ENCODE measurements at places on chromosomes 1 and 21. TPM values are rescaled to one million over a fixed set of nuclear protein-coding genes. Genes with fewer than 3 reads are reported as not detected.
A peak's percentile ranks its signal among the peaks of the same experiment; 100 is the strongest.

DNA sequence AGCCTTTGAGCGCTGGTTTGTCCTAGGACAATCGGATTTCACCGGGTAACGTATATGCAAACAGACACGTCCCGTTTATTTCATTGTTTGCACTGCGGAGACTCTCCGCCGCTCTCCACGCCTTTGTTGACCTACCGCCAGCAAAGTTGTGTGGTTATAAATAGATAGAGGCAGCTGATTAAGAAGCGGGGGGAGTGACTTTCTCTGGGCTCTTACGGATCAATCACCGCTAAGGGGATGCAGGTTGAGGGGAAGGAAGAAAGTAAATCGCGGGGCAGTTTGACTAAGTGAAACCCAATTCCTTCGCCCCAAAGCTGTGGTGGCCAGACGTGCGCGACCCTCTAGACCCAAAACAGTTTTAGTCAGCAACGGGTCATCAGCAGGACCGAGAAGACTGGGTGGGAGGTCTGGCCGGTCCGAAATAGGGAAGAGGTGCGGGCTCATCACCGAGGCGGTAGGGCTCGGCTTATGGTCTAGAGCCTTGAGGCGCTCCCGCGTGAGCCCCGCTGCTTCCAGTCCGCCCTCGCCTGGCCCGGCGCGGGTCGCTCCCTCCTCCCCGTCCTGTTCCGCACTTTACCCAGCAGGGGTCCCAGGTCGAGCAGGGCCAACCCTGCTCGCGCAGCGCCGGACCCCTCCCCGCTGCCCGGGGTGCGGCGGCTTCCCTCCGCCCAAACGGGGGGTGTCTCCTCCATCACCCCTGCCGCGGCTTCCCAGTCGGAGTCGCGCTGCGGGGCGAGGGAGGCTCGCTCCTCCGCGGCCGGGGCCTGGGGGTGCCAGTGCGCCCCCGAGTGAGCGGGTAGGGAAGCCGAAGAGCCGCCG, 120.8 kb upstream of the RRP15 start:
- peak; percentile 8 for DNase-seq

DNA sequence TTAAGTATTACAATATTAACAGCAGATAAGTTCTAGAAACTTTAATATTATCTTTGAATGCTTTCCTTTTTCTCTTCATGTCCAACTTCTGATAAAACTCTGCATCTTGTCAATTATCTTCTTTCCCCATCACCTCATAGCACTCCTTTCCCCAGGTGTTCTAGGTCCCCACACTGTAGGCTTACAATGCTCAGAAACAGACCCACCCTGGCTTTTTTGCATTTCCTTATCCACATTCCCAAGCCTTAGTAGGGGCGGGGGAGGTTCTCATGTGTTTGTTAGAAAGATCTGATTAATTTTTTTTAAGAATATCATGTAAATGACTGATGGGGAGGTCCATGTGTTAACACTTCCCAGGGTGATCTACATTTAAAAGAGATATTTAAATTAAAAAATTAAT, 63.9 kb downstream of the PLPPR4 start:
- no peak for DNase-seq

DNA sequence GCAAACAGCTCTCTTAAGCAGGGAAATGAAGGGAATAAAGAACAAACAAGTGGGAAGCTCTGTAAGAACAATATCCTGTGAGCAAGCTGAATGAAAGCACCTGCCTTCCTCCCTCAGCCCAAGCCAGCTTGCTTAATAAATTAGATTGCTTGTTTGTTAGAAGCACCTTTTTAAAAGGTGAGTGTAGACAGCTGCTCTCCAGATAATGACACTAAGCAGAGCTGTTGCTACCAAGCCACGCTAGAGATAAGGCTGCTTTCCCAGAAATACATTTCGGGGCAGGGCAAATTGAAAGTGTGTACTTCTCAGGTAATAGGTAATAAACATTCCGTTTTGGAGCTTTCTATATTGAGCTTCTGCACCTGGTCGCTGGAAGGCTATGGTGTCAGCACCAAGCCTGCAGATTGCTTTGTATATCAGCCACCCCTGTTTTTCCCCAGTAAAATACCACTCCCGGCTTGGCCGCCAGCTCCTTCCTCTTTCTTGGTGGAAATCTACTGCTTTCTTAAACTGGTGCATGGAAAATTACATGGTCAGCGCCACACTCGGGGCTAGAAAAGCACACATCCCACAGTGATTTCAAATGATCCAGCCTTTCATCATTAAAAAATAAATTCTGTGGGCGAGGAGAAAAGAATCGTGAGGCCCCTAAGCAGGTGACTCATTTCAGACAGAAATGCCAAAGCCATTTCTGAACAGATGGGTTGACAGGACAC, 151.3 kb downstream of the ETS2 start:
- no peak for DNase-seq

DNA sequence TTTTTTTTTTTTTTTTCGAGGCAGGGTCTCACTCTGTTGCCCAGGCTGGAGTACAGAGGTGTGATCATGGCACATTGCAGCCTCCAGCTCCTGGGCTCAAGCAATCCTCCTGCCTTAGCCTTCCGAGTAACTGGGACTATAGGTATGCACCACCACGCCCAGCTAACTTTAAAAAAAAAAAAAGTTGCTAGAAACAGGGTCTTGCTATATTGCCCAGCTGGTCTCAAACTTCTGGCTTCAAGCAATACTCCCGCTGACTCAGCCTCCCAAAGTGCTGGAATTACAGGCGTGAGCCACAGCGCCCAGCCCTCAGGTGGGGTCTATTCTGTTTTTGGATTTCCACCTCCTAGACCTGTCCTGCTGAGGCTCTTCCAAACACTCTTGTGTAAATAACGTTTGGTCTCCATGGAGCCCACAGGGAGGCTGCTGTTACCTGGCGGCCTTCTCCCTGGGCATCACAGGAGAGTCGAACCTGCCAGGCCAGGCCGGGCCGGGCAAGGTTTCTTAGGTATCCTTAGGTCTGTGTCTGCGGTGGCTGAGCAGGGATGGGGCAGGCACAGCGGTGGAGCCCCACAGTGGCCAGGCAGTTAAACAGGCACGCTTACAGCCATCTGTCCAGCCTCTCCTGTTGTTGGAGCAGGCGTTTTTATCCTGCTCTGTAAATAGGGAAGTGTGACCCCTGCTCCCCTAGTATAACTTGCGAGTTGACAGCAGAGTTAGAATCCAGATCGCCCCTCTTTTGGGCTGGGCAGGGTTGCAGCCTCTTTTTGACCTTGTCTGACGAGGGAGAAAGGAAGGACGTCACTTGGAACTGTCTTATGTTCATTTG, 18.8 kb downstream of the PLEKHM2 start:
- DNase-seq: peak; percentile 40

ZNF695 gene
- 1.7 TPM for total RNA-seq
